Chondrocyte (in vitro differentiated cells): ENCODE measurements at places on chromosomes 11 and 22. TPM values are rescaled to one million over a fixed set of nuclear protein-coding genes. Genes with fewer than 3 reads are reported as not detected.

Gene USP2
- 2.1 to 4.1 TPM (median 3.6 TPM) in 3 replicates for total RNA-seq

- DNase-seq: no peak
- no peaks in the 10 kb centered on the region for H3K36me3 ChIP-seq
- H3K4me1 ChIP-seq: no peaks in the 10 kb centered on the region
- H3K27ac ChIP-seq: no peak overlapping the region
These were observed 301.8 kb upstream of the RAG2 start for GRCh38 chr11:36899800-36900199.

- no peaks in the 10 kb centered on the region for H3K27me3 ChIP-seq
- H3K4me3 ChIP-seq: no peak overlapping the region
- H3K36me3 ChIP-seq: no peaks in the 10 kb centered on the region
- DNase-seq: peak; percentile 62
- H3K4me1 ChIP-seq: peaks cover 20% of the 10 kb centered on the region
These were observed 5.9 kb downstream of the USP2 start for GRCh38 chr11:119375337-119376196.

GRCh38 chr11:129637473-129637872 lies 178.2 kb upstream of the TMEM45B start:
- H3K27me3 ChIP-seq: no peaks in the 10 kb centered on the region
- no peak overlapping the region for H3K4me3 ChIP-seq
- no peak overlapping the region for H3K27ac ChIP-seq
- no peak for DNase-seq

GRCh38 chr22:49971232-49972162 lies 10.9 kb downstream of the PIM3 start:
- peak; percentile 90 for DNase-seq

Gene TPCN2
- total RNA-seq: 12.3 to 18.1 TPM (median 12.6 TPM) in 3 replicates

Gene IFITM1
- 1.0 to 3.3 TPM (median 1.6 TPM) in 3 replicates for total RNA-seq

Gene KCNJ5
- 0.15 to 0.18 TPM in 2 of 3 replicates, not detected in the other for total RNA-seq

DNA sequence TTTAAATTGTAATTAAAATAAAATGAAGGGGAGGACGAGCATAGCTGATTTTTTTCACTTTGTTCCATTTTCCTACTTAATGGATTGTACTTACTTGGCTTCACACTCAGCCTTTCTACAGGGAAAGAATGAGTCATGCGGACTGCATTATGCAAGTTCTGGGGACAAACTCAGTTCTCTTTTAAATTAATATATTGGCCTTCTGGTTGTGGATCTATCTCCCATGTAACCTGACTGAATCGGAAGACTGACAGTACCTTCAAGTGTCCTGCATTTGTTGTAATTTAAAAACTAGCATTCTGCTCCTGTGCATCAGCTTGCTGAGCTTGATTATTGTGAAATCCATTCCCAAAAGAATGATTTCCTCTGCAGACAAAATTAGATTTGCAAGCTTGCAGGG lies 12.2 kb downstream of the OR8D1 start:
- DNase-seq: no peak
- peaks cover 5% of the 10 kb centered on the region for H3K27me3 ChIP-seq
- H3K36me3 ChIP-seq: no peaks in the 10 kb centered on the region
- no peak overlapping the region for H3K4me3 ChIP-seq
- no peaks in the 10 kb centered on the region for H3K4me1 ChIP-seq
- no peak overlapping the region for H3K27ac ChIP-seq

Gene OR10D3
- not detected in 3 replicates for total RNA-seq

- no peak overlapping the region for H3K27ac ChIP-seq
- no peak for DNase-seq
- peaks cover 6% of the 10 kb centered on the region for H3K27me3 ChIP-seq
- H3K4me3 ChIP-seq: no peak overlapping the region
- no peaks in the 10 kb centered on the region for H3K36me3 ChIP-seq
These were observed 26.9 kb downstream of the RASD2 start for GRCh38 chr22:35567351-35568141.

Gene KCNE3
- total RNA-seq: 0.46 to 0.72 TPM in 2 of 3 replicates, not detected in the other

- H3K36me3 ChIP-seq: no peaks in the 10 kb centered on the region
- no peaks in the 10 kb centered on the region for H3K4me1 ChIP-seq
- no peaks in the 10 kb centered on the region for H3K27me3 ChIP-seq
- no peak for DNase-seq
- no peak overlapping the region for H3K27ac ChIP-seq
These were observed 103.8 kb upstream of the CHORDC1 start for GRCh38 chr11:90326647-90327046.

DNA sequence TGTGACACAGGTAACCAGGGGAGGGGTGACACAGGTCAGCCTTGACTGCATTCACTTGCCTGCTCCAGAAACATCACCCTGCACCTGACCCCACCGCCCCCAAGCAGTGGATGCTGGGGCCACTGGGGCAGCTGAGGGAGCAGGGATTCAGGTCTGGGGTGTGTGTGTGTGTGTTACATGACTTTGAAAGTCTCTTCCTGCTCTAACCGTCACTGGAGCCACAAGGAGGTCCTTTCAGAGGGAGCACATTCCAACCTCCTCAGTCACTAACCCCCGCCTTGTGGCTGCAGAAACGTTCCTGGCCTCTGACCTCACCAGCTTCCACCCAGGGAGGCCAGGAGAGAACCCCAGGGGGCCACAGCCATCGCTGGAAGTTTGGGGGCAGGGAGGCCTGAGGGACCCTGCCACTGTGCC lies 2.9 kb upstream of the FOSL1 start:
- no peak for DNase-seq
- peak overlapping the region; percentile 25 for H3K4me3 ChIP-seq
- peak overlapping the region; percentile 90 for H3K27ac ChIP-seq
- H3K27me3 ChIP-seq: no peaks in the 10 kb centered on the region
- no peaks in the 10 kb centered on the region for H3K36me3 ChIP-seq
- peaks cover 38% of the 10 kb centered on the region for H3K4me1 ChIP-seq

Gene SLC15A3
- 0.54 to 1.6 TPM (median 0.62 TPM) in 3 replicates for total RNA-seq

DNA sequence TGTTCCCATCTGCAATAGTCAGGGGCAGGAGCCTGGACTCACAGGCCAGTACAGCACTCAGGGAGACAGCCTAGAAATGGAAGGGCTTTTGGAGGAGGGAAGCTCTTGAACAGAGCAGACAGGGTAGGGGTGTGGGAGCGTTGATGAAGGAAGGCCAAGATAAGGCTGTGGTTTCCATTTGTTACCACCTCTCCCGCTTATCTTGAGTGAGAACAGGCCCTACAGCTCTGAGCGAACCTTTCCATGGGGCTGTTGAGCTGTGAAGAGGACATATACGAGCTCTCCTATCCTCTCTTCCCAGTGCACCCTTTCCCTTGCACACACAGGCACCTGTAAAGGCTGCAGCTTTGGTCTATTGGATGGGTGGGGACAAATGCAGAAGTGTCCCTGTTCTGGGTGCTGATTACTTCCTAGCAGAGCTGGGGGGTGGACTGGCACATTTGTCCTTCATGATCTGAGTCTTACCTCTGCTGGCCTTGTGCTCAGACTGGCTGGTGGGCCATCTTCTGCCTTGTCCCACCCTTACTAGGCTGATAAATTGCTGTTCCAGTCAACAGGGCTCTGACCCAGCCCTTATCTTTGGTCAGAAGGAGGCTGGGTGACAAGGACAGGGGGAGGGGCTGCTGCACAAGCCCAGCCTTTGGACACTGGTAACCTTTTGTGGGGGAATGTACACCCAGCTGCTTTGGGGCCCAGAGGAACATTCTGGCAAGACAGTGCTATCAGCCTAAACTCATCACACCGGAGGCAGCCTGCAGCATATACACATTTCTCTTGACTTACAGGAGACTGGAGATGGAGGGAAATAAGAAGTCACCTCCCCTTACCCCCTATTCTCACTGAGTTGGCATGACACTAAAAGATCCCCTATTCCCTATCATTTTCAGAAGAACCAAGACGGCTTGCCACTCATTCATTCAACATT lies 80.1 kb upstream of the NNMT start:
- no peak for DNase-seq
- peaks cover 5% of the 10 kb centered on the region for H3K36me3 ChIP-seq
- peaks cover 30% of the 10 kb centered on the region for H3K4me1 ChIP-seq
- H3K27ac ChIP-seq: no peak overlapping the region
- H3K4me3 ChIP-seq: no peak overlapping the region
- H3K27me3 ChIP-seq: peaks cover 15% of the 10 kb centered on the region

DNA sequence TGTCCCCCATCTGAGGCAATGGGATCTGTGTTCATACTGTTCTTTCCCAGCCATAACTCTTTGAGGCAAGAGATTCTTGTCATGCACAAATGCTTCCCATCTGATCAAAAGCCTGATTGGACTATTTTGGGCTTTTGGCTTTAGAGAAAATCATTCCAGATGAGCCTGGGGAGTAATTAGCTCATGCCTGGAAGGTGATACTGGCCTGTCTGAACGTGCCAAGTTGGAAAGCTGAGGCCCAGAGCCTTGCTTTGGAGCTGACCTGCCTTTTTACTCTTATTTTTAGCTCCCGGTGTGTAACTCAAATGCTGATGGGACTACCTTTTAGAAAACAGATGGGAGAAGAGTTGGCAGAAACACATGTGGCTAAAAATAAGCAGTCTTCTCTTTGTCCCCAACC lies 105.0 kb downstream of the DBX1 start:
- no peak for DNase-seq
- H3K4me3 ChIP-seq: no peak overlapping the region
- peaks cover 63% of the 10 kb centered on the region for H3K4me1 ChIP-seq

Gene RTN4R
- total RNA-seq: 0.75 to 5.5 TPM (median 5.5 TPM) in 3 replicates

Gene MUC5AC
- not detected in 3 replicates for total RNA-seq

Gene CSNK1E
- 126 to 132 TPM (median 129 TPM) in 3 replicates for total RNA-seq

- H3K27ac ChIP-seq: no peak overlapping the region
- no peak overlapping the region for H3K4me3 ChIP-seq
- H3K4me1 ChIP-seq: peaks cover 18% of the 10 kb centered on the region
- DNase-seq: no peak
- H3K36me3 ChIP-seq: no peaks in the 10 kb centered on the region
These were observed 5.9 kb downstream of the NCAM1 start for GRCh38 chr11:112967082-112967481.

- H3K27me3 ChIP-seq: peaks cover 6% of the 10 kb centered on the region
- no peaks in the 10 kb centered on the region for H3K36me3 ChIP-seq
- no peaks in the 10 kb centered on the region for H3K4me1 ChIP-seq
- no peak overlapping the region for H3K27ac ChIP-seq
These were observed 20.2 kb downstream of the MS4A6E start for GRCh38 chr11:60347084-60347797.

GRCh38 chr22:38757464-38757757 lies 1.6 kb upstream of the SUN2 start:
- H3K27me3 ChIP-seq: no peaks in the 10 kb centered on the region
- no peak overlapping the region for H3K27ac ChIP-seq
- H3K4me3 ChIP-seq: no peak overlapping the region
- no peak for DNase-seq
